Myocyte (in vitro differentiated cells): ENCODE measurements at places on chromosomes 2 and 18. TPM values are rescaled to one million over a fixed set of nuclear protein-coding genes. Genes with fewer than 3 reads are reported as not detected.

DNA sequence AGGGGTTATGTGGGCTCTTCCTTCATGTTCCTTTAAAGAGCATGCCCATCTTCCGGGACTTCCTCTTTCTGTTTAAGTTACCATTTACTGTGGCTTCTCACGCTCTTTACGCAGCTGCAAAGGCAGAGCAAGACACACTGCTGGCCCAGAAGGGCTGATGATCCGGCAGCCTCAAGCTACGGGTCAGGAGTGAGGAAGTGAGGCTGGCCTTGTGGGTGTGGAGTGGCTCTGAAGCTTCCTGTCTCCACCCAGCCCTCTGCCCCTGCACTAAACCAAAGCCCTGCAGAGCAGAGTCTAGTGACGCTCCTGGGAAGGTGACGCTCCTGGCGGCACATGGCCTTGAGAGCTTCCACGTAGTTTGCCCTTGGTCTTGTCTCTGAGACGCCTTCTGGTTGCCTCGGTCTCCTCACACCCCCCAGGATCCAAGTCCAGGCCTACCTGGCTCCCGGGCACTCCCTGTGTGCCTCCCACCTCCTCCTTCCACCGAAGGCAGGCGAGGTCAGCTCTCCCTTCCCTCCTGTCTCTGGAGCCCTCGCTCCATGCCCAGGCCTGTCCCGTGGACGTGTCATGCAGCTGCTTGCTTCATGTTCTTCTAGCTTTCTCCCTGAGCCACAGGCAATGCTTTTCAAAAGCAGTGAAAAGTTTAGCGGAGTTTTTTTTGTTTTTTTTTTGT is 50.3 kb downstream of the ARL4C start:
- DNase-seq = no peak

DNA sequence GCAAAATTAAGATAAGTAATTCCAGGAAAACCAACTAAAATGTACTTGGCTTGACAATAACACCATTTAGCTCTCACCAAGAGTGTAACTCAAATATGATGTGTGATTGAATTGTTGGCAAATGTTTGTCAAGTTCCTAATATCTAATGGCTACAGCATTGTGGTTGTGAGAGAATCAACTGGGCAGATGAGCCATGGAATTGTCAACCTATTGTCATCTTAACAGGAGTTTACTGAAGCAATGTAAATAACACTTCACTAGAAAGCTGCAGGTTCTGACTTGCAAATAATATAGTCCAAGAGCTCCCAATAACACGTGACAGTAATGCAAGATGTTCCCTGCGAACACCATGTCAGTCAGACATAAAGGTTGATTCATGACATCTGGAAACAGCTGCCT is 495.2 kb upstream of the MEIS1 start:
- no peak for DNase-seq

- DNase-seq = peak; percentile 79
Measured at GRCh38 chr2:145715601-145716000, 1195.7 kb upstream of the ZEB2 start.

SPC25 gene
- 0.24 TPM in 1 of 2 replicates, not detected in the other for total RNA-seq

TMEM200C gene
- total RNA-seq = not detected in 2 replicates

PCARE gene
- total RNA-seq = 0.31 and 0.32 TPM in 2 replicates

MBP gene
- total RNA-seq = 3.2 and 7.2 TPM in 2 replicates

GRCh38 chr2:127039387-127040031 is 67.4 kb downstream of the BIN1 start:
- DNase-seq = peak; percentile 52

FBXO11 gene
- 28.9 and 34.4 TPM in 2 replicates for total RNA-seq

- DNase-seq = no peak
Measured at GRCh38 chr2:134718023-134718816, 580 bp downstream of the TMEM163 start.

GRCh38 chr2:129056309-129056958 is 737.8 kb upstream of the HS6ST1 start:
- no peak for DNase-seq

GRCh38 chr2:203582468-203582867 is 47.4 kb upstream of the RAPH1 start:
- DNase-seq = no peak

DNA sequence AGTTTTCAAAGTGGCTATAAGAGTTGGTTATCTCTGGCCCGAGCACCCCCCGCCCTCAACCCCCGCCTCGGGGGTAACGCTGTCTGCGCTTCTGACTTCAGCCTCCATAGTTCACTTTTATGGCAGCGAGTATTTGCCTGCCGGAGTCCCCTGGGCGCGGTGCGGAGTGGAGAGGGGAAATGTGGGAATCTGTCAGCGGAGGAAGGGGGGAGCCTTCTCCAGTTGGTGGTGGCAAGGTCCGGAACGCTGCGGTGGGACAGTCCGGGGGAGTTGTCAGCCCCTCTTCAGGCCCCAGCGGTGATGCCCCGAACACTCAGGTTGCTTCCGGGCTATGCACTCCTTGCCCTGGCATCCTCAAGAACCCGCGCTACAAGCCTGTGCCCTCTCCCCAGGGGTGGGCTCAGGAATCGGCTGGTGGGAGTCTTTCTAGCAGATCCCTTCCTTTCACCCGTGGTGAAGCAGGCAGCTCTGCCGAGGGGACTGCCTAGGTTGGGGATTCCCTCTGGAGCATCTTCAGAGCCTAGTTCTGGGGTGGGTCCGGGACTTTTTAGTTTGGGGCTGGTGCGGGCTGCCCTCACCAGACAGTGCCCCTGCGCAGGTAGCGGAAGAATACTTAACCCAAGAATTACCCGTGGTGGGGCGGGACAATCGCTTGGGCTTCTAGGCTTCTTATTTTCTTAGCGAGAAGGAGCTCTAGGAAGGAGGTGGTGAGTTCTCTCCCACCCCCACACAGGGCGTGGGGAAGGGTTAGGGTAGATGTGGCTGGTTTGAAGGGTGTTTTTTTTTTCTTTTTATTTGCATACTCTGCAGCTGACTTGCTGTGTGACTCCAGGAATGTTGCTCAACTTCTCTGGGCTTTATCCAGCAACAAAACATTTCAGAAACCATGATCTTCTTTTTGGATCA is 1.6 kb downstream of the ATOH8 start:
- no peak for DNase-seq
